ENCODE measurements at places on chromosomes 11 and 22.

DNA sequence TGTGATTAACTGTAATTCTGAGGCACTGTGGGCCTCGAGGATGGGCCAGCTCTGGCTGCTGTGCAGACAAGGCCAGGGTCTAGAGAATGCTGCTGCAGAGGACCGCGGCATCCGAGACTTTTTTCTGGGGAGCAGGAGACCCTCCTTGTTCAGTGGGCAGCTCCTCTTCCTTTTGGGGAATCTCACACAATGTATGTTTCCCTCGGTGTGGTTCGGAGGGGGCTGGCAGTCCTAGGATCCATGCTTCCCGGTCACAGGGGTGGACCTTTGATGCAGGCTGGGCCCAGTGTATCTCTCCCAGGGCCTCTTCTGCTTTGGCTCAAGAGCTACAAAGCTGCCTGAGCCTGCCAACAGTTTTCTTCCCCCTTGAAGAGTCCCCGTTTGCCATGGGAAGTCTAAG lies 31.5 kb downstream of the MYEOV start:
- no peak for DNase-seq

DNA sequence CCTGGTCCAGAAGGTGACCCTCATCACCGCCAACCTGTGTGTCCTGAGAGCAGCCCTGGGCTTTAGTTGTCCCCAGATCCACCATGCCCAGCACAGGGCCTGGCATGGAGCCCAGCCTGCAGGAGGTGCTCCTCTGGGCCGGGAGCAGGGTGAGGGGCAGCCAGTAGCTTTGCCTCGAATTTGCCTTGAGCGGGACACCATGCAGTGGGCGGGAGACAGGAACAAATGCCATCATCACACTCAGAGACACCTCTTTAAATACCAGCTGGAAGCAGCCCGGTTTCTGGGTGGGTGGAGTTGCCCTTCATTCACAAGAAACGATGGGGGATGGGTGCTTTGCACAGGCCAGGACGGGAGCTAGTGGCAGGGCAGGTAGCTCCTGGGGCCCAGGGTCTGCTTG lies 19.3 kb downstream of the FLRT1 start:
- DNase-seq: no peak

GRCh38 chr11:15526032-15526431 lies 411.3 kb downstream of the INSC start:
- DNase-seq: no peak

DNA sequence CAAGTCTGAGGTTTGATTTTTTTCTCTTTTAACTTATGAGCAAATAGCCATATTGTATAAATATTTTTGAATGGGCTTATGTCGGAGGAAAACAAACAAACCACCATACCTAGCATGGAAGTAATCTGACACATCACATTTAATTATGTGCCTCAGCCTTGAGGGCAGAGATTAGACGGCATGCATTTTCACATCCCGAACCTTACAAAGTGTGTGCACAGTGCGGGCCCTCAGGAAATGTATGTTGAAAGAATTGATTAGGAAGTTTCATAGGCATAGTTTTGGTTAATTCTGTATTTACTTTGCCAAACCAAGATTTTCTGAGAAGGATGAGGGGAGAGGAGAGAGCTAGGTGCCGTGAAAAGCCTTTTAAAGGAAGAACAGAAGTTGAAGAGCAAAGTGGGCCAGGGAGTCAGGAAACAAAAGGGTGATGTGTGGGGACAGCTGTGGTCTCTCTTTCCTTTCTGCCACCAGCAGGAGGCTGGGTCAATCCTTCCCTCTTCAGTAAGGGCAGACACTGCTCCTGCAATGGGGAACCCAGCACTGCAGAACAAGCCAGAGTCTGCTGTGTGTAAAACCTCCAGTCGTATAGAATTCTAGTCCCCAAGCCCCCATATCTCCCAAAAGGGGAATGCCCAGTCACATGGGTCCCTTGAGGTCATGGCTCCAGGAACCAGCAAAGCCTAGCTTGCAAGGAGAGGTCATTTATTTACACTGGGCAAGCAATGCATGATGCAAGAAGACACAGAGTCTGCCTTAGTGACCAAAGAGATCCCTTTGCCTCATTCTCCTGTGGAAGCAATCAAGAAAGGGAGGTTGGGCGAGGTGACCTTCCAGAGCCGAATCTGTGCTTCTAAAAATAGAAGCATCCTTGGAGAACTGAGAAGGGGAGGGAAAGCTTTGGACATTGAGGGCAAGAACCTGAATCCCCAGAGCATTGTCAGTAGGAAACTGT lies 71.1 kb upstream of the OLFML1 start:
- DNase-seq: no peak

DNA sequence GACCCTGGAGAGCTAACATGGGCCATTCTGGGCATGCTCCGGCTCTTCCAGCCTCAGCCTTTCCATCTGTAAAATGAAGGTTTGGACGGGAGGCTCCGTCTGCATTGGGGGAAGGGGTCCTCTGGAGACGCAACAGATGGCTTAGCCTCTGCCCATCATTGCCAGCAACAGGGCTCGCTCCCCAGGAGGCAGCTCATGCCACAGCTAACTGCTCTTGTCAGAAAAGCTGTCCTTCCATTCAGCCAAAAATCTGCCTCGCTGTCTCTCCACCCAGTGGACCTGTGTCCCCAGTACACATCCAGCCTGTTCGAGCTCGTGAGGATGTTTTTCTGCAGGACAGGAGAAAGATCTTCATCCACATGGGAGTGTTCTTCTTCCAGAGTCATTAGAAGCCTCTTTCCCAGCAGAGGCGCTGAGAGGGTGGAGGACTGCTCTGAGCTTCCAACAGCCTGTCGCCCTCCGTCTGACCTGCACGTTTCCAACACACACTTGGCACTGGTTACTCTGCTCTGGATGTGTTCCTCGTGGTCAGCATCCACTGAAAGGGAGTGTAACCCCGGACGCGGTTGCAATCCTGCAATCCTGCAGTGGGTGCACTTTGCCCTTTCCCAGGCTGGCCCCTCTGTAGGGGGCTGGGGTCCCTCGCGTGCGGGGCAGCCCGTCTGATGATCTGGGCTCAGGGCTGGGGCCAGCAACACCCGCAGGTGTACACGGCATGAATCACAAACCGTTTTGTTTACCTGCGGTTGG lies 1340.9 kb downstream of the TBC1D22A start:
- DNase-seq: no peak

GRCh38 chr11:44005063-44005701 lies 42.6 kb upstream of the ACCSL start:
- no peak for DNase-seq

DNA sequence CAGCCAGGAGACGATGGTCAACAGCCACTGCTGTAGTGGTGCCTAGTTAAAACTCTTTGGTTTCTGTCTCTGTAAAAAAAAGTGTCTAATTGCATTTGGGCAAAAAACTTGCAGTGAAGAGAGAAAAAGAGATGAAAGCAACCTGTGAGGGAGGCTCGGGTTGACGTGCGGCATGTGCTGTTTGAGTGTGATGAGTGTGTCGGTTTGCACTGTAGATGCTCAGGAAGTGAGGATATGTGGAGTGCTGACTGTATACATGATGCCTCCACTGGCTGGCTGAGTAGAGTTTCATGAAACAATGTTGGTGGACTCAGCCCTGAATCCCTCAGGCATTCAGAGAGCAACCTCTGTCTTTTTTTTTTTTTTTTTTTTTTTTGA lies 4.3 kb upstream of the DGCR6L start:
- DNase-seq: no peak

- DNase-seq: no peak
These were observed 574.8 kb downstream of the JRKL start for GRCh38 chr11:96964661-96965060.

Data from esophagus squamous epithelium (tissue), 5 donors.